ENCODE measurements at places on chromosomes 5 and 9.

DNA sequence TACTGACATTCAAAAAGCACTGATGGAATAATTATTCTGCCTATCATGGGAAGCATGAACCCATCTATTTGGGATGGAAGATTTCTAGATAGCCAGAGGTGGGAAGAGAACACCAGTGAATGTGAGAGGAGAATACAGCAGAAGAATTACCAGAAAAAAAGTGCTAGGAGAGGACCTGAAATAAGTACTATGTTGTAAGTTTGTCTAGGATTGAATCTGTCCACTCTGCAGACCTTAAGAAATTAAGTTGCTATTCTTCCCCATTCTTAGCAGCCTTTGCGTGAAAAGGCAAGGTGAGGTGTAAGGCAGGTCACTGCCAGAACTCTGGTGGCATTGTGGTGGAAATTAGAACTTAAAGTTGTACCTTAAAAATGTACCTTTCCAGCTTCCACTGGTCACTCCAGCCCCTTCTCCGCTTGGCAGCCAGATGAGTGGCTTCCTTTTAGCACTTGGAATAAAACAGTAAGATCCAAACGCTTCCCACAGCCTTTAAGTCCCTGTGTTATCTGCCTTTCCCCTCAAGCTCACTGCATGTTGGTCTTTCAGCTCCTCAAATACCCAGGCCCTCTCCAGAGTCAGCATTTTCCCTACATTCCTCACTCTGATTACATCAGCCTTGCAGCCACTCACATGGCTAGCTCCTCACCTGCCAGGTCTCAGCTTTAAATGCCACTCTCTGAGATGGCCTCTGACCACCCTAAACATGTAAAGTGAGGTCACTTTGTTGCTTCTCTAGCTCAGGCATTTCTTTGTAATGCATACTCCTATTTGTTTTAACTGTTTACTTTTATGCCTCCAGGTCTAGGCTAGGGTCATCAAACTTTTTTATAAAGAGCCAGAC is 253.0 kb downstream of the EPB41L4A start:
- no peak for DNase-seq

GRCh38 chr5:172931001-172931536 is 28.2 kb upstream of the RPL26L1 start:
- DNase-seq, result no peak

GRCh38 chr5:72622170-72622760 is 115.1 kb upstream of the ZNF366 start:
- no peak for DNase-seq

GRCh38 chr5:123699571-123699970 is 187.6 kb downstream of the CSNK1G3 start:
- no peak for DNase-seq

GRCh38 chr5:171861381-171861780 is 75.8 kb downstream of the SMIM23 start:
- DNase-seq, result no peak

DNA sequence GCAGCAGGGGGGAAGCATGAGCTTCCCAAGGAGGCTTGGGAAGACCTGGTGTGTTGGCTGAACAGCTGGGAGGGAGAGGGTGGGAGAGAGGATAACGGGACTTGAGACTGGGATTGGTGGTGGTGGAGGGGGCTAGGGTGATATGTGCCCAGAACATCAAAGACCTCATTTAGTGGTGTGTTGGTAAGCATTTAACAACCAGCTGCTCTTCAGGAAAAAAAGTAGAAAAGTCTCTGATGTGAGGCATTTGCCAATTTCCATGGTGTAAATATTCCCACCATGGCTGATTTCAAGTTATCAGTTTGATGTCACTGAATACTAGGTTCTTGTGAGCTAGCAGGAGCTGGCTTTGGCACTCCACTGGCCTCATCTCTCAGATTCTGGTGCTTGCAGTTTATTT is 170.8 kb downstream of the MACROH2A1 start:
- DNase-seq, result no peak

DNA sequence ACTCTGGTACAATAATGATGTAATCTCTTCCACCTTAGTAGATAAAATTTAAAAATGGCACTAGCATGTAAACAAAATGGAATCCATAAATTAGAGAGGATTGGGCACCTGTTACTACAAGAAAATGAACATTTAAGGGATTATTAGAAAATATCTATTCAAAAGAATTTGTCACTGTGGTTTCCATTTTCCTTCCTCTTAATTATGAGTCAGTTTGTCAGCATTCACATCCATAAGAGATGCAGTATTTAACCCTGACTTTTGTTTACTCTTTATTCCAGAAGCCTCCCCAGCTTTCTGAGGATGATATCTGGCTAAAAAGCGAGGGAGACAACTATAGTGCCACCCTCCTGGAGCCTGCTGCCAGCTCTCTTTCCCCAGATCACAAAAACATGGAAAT is 72.1 kb downstream of the C9orf152 start:
- no peak for DNase-seq

DNA sequence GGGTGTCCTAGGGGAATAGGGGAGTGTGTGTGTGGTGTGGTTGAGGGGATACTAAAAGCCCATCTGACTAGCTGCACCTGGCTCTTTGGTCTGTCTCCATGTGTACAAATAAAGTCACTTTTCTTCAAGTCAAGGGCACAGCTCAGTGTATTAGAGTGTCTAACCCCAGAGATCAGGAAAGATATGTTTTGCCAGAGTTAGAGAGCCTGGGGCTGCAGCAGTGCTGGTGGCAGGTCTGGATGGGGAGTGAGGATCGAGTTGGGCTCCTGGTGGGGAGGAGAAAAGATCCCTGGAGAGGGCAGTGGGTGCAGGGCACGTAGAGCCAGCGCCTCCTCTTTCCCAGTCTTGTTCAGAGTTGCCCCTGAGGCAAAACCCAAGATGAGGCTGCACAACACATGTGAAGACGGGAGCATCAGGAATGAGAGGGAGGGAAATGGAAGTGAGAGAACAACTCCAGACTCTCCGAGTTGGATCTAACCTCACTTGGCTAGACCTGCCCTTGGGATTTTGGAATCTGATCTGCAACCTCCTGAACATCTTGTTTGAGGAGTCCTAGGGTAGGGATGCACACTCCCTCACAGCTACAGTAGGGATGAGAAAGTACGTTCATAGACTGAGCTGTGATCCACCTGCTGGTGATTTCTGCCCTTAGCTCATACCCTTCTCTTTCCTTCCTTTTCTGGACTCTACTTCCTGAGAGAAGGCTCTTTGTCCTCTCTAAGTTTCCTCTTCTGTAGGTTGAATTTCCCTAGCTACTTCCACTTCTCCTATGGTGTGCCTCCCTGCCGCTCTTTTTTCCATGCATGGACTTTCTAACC is 309.9 kb downstream of the ZSWIM6 start:
- no peak for DNase-seq

- DNase-seq, result no peak
These were observed 7.3 kb downstream of the ANKH start for GRCh38 chr5:14864181-14864812.

GRCh38 chr9:136856079-136856476 is 3.9 kb downstream of the MAMDC4 start:
- no peak for DNase-seq

- no peak for DNase-seq
These were observed 5.5 kb downstream of the CCIN start for GRCh38 chr9:36174731-36175130.

DNA sequence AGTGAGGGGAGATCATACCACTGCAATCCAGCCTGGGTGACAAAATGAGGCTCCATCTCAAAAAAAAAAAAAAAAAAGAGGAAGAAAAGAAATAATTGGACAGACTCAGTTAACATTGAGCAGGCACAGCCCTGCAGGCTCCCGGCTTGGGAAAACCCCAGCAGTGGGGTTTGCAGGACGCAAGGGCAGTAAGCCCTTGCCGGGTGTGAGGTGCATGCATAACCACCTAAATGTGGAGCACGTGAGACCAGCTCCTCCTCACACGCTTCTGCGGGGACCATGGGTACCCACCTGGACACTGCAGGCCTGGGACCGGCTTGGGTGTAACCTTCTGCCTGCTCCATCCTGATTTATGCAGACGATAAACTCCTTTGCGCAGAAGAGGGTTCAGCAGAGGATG is 4.8 kb upstream of the SLC6A18 start:
- no peak for DNase-seq

GRCh38 chr5:149427374-149427773 is 48.3 kb upstream of the IL17B start:
- DNase-seq, result no peak

DNA sequence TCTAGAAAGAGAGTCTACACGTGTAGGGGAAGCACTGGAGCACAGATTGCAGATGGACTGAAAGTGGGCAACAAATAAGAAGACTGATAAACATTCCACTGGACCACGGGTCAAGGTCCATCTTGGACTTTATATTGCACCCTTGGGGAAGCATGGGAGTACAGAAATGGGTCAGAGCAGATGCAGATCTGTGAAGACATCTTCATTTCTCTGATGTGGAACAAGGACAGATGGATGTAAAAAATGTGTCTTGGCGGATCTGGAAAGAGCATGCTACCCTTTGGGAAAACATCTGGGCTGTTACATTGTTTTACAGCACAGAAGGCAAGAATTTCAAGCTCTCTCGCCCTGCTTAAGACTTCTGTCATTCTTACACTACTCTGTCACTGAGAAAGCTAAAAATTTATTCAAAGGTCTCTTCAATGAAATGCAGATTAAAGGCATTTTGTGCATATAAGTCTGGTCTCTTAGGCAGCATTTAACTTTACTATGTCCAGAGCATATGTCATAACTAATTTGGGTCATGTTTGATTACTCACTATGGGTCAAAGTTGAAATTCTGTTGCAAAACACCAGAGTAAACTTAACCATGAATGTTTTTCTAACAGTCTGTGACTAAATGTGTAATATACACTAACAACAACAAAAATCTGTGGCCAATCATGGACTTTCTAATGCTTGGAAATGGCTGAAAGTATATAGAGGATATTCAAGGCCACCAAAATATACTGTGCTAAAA is 756.4 kb upstream of the DMAC1 start:
- DNase-seq, result no peak

GRCh38 chr9:38362852-38363588 is 29.5 kb upstream of the ALDH1B1 start:
- DNase-seq, result peak; percentile 19

DNA sequence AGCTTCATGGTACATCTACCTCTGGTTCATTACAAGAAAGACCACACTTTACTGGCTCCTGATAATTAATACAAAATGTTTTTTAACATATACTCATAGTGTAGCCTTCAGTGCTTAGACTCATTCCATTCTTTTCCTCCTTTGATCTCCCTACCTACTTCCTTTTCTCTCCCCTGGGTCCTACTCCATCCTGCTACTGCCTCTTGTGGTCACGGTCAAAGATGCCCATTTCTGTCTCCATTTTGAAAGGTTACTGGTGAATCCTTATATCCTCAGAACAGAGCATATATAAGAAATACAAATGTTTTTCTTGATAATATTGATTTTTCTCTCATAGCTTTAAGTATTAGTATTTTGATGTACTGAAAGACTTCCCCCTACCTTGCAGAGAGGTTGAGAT is 375.9 kb downstream of the ARRDC3 start:
- DNase-seq, result no peak

DNA sequence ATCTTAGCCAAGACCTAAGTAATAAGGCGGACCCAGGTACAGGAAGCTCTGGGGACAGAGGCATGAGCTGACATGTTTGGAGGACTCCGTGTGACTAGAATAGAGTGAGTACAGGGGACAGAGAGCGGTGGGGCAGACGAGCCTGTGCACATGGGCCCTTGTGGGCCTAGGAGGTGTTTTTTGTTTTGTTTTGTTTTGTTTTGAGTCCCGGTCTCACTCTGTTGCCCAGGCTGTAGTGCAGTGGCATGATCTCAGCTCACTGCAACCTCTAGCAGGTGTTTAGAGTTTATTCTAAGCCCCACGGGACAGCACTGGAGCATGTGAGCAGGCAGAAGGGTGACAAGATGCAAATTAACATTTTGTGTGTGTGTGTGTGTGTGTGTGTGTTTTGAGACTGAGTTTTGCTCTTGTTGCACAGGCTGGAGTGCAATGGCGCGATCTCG is 3.1 kb upstream of the EEIG1 start:
- DNase-seq, result no peak

DNA sequence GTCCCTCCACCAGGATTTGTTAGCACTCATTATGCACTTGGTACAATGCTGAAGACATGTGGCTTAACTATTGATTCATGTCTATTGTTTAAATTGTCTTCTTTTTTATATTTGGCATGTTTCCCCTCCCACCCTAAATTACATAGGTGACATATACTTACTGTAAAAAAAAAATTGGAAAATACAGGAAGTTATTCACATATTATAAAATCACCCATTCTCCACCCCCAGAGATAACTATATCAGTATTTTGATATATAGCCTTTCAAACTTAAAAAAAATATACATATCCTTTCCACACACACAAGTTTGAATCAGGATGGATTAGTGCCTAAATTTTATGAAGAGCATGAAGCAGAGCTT is 87.6 kb downstream of the FGF1 start:
- no peak for DNase-seq

DNA sequence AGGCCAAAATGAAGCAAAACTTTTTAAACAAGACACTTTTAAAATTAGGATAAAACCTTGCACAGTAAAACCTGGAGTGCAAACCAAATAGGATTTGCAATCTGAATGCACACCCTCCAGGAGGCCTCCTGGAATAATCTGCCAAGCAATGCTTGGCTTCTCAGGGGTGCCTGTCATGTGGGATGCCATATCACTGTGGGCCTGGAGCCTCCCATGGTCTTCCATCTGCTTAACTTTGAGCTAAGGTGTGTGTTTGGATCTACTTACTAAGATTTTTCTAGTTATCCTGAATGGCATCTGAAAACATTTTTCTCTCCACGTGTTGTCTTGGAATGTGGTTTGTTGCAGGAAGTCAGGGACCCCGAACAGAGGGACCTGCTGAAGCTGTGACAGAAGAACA is 52.1 kb downstream of the RGS7BP start:
- no peak for DNase-seq

DNA sequence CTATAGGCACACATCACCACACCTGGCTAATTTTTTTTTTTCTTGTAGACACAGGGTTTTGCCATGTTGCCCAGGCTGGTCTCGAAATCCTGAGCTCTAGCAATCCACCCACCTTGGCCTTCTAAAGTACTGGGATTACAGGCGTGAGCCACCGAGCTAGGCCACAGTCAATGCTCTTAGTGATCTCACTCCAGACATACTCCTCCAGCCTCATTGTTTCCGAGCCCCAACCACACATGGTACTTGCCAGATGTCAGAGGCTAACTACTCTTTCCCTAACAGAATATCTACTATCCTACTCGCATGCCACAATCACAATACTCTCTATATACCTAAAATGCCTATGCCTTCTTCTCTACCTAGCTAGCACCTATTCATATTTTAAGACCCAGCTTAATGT is 17.1 kb downstream of the SUSD1 start:
- no peak for DNase-seq

DNA sequence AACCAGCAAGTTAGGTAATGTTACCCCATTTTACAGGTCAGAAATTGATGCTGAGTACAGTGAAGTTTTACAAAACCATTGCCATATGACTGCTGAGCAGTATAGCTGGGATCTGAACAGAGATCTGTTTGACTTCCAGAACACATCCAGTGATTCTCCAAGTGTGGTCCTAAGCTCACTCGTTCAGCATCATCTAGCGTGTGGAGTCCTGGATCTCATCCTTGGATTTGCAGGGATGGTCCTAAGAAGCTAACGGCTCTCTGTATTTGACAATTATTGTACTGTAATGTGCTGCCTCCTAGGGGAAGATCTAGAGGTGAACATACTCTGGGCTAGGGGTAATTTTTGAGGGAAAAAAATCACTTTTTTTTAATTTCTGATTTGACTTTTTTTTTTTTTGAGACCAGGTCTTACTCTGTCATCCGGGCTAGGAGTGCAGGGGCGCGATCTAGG is 1.4 kb downstream of the SLC26A2 start:
- DNase-seq, result no peak
